Stimulated activated CD8-positive, alpha-beta memory T cell treated with anti-CD3 and anti-CD28 coated beads, Interleukin-15, amount 100 ng/mL, for 24 hours (primary cell): ENCODE measurements at places on chromosomes 7 and 10.

- DNase-seq = no peak
These were observed 379.6 kb downstream of the ARL4A start for GRCh38 chr7:13067036-13067435.

GRCh38 chr10:99057936-99058690 lies 177.5 kb downstream of the HPSE2 start:
- DNase-seq = no peak

DNA sequence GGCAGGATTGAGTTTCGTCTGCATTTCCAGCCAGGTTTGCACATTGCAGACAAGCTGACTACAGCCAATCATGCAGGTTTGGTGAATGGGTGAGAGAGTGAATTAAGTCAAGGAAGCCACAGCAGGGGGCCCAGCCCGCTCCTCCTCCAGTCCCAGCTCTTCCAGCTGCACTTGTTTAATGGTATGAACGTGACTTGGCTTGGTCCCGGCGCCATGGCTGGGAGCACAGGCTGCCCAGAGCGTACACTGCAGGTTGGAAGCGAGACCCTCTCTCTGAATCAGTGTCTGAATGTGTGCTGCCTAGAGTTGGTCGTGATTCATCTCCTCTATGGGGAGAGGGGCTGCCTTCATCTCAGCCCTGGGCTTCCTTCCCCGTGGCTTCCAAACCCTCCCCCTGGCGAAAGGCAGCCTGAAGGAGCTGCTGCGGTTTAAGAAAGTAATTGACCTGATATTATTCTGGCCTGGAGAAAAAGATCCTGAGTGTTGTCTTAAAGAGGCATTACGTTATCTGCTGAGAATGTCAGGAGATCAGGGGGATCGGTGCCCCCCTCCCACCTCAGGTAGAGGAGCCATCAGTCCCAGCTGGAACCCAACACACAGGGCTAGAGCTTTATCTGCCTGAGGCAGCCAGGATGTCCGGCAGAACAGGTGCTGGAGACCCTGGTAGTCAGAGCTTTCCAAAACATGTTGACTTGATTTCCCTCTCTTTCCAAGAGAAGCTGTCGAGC lies 132.1 kb downstream of the COL26A1 start:
- DNase-seq = no peak

DNA sequence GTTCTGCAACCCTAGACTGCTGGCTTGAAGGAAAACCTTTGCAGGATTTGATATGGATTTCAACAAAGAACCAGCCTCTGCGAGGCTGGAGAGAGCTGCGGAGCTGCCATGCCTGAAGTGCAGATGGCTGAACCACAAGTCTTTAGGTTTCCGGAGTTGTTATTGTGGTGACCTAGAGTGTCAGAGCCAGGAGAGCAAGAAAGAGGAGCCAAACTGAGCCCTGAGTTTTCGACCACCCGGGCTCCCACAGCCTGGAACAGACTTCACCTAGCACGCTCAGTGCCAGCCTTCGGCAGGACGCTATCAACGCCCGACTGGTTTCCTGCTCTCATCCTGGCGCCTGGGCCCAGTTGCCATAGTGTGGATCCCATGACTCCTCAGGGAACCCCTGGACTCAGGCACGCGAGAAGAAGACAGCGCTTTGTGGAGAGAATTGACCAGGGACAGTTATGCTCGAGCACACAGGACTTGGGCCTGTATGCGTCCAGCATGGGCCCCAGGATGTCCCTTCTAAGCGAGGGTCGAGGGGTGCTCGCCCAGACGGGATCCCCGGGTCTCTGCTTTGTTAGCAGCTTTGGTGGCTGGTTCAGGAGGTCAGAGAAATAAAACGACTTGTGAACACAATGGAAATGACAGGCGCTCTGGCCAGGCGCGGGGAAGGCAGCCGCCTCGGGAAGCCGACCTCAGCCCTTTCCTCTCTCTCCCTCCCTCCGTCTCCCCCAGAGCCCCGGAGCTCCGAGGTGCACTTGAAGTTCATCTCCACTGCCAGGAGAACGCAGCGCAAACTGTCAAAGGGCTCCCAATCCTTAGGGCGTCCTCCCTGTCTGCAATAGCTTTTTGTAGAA lies 1.8 kb upstream of the GAD2 start:
- no peak for DNase-seq

DNA sequence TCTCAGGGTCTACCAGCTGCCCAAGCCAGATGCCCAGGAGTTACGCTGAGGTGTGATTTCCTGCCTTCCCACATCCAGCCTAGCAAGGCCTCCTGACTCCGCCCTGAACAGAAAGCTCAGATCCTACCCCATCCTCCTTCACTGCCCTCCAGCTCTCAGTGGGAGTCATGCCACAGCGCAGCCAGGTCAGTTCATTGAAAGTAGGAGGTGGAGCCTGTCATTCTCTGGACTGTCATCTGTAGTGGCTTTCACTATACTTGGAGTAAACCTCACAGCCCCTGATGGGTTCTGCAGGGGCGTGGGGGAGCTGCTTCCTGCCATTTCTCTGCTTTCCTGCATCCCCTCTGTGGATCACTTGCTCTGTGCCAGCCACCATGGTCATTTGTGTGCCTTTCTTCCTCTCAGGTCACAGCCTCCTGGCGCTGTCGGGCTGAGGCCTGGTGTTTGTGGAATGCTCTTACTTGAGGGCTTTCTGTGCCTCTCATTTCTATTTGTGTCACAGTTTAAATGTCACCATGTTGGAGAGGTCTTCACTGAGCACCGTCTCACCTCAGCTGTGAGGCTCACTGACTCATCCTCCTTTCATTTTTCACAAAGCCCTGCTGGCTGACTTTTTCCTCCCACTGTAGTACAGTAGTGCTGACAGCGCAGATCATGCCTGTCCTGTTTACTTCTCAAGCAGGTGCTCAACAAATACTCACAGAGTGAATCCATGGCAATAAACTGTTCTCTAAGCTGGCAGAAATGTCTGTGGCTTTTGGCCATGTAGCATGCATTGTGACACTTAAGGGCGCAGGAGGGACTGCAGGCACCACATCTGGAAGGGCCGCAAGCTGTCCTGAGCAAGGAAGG lies 61.0 kb upstream of the TMEM248 start:
- no peak for DNase-seq

- DNase-seq = no peak
These were observed 990 bp downstream of the CALML3 start for GRCh38 chr10:5525561-5526341.

GRCh38 chr7:28606421-28606820 lies 194.1 kb downstream of the CREB5 start:
- DNase-seq = no peak

- DNase-seq = no peak
These were observed 41.5 kb downstream of the CDK6 start for GRCh38 chr7:92794831-92795230.
